AG20443 (cell line): ENCODE measurements at places on chromosomes 16 and 17.

DNA sequence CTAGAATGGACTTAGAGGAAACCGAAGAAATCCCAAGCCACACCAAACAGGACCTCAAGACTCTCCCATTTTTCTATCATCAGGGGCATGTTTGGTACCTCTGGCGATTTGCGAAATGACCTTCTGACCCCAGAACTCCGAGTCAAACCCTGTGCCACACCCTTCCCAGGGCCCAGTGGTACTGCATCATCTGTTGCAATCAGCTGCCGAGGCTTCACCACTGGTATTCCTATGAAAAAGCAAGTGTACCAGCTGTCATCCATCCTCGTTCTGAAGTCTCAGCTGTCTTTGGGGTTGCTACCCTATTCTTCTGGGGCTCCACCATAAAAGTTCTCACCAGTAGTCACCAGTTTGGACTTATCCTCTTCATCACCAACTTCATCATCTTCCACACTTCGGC, 2.3 kb upstream of the RSKR start:
- DNase-seq: no peak

- DNase-seq: no peak
Measured at GRCh38 chr17:74543891-74544760, 1.8 kb downstream of the CD300C start.

DNA sequence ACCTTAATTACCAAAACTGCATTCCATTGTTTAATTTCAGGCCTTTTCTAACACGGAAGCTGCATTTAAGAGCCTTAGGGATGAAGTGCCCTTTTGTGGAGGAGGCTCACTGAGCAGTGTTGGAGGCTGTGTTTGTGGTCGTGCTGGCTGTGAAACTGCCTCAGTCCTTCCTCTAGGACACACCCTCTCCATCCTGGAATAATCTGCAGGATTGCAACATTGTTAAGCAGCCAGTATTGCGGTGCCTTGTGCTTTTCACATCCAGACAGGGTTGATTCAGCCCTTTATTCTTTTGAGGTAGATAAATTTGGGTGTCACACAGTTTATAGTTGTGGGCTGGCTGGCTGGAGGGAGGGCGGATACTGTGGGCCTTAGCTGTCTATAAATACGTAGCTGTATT, 141.6 kb downstream of the CDRT15L2 start:
- DNase-seq: peak; percentile 11

DNA sequence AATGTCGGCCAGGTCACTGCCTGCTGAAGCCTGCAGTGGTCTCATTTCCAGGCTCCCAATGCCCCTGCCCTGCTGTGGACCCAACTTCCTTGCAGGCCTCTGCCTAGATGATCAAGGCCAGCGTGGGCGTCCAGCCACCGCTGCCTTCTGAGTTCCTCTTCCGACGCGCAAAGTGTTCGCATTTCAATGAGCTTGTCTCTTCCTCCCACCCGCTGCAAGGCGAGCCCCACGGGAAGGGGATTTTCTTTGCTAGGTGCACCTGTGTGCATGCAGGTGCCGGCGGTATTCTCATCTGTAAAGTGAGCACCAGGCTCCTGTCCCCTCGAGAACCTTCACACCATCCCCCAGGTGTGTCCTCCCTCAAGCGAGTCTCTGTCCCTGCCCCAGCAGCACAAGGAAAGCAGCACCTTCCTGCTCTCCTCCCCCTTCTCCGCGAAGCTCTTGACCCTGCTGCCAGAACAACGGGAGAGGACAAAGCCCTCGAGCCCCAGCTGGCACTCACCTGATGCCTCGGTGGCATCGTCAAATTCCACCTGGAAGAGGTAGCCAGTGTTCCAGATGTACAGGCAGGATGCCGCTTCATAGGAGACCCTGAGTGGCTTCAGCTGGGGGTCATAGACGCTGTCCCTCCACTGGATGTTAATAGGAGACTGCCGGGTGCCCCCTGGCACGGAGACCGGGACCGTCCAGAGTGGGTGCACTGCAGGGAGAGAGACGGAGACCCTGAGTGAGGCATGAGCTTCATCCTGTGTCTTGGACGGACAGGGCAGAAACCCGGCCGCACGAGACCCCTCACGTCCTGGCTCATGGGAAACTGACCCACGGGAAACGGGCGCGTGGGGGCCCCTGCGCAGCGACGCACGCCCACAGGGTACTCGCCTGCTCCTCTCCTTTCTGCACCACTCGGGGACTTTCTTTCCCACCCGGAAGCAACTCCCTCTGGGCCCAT, 9.8 kb downstream of the CA5A start:
- DNase-seq: no peak

GRCh38 chr17:55722742-55723487, at the start of gene TMEM100:
Gene TMEM100 (minus strand): TSS chr17:55722864. CDS start chr17:55721070, 1,794 bp downstream.
- DNase-seq: peak; percentile 55

DNA sequence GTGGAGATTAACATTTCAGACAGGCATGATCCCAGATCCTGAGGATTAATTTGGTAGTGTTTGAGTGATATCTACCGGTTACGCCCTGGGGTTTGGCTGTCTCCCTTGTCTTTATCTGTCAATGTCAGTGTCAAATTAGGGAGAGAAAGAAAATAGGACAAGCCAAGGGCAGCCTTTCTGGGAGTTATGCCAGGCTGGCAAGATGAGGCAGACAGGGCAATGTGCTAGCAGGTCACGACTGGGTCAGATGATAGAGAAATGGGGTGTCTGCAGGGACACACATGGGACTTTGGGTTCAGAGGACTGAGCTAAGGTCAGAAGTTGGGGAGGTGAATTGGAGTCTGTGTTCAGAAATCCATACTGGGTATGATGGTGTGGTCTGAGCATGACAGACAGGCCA, 27.4 kb upstream of the LYRM9 start:
- no peak for DNase-seq

DNA sequence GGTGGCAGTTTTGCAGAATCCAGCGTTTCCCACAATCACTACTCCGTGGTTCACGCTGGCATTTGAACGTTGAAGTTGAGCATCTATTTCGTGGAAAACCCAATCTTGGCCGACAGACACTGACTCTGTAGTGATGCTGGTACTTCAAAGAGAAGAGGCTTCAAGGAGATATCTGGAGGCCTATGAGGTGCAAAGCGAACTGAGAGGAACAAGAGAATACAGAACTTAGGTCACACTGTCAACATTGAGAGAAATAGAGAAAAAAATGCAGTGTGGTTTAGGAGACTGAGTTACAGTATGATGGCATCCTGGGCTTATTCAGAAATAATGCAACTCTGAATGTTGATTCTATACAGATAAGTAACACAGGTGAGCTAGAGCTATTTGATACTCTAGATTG, 16.0 kb downstream of the CCL16 start:
- DNase-seq: no peak

DNA sequence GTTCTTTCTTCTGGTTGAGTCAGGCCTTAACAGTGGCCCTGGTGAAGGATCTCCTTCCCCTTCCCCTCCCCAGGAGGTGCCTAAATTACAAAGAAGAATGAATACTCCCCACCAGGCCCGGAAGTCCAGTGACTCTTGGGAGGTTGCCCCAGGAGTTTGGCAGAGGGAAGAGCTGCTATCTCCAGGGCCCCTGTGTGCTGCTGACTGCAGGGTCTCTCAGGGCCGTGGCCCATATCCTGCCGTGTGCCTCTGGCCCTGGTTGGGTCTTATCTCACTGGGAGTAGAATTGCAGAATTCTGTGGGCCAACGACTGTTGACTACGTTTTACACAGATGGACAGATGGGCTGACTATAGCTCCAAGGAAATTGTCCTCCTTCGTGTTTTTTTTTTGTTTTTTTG, 28.0 kb downstream of the AKAP1 start:
- DNase-seq: no peak

GRCh38 chr17:82840431-82840831, 609 bp upstream of the ZNF750 start:
- DNase-seq: no peak

GRCh38 chr16:79601092-79601930, 774 bp upstream of the MAF start:
- DNase-seq: peak; percentile 41

- DNase-seq: peak; percentile 83
Measured at GRCh38 chr17:73325527-73325842, 13.7 kb upstream of the CDC42EP4 start.

DNA sequence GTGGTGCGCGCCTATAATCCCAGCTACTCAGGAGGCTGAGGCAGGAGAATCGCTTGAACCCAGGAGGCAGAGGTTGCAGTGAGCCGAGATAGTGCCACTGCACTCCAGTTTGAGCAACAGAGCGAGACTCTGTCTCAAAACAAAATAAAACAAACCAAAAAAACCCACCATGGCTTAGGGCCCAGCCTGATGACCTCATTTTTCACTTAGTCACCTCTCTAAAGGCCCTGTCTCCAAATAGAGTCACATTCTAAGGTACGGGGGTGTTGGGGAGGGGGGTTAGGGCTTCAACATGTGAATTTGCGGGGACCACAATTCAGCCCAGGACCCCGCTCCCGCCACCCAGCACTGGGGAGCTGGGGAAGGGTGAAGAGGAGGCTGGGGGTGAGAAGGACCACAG, 1.4 kb upstream of the STH start:
- DNase-seq: no peak

- DNase-seq: peak; percentile 66
Measured at GRCh38 chr16:30609002-30609925, 925 bp downstream of the ZNF689 start.
